ENCODE measurements at places on chromosomes 5 and 9.

DNA sequence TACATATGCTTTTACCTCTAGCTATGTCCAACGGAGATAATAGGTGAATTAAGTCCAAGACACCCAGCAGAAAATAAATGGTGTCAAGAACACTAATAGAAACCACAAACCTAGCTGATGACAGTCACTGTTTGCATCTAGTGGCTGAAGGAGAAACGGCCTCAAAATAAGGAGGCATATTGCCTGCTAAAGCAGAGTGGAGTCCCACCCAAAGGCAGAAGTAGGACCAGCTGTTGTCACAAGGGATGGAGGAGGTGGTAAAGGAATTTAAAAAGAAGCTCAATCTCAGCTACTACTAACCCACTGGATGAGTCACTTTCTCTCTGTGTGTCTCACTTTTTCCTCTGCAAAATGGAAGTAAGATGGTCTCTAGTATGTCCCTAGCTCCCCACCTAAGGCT, 224.3 kb downstream of the GRIA1 start:
- DNase-seq: no peak

- DNase-seq: peak; percentile 84
Observed at GRCh38 chr9:19161257-19162025, 34.1 kb upstream of the PLIN2 start.

GRCh38 chr9:124272979-124273378, 15.2 kb downstream of the NEK6 start:
- DNase-seq: no peak

DNA sequence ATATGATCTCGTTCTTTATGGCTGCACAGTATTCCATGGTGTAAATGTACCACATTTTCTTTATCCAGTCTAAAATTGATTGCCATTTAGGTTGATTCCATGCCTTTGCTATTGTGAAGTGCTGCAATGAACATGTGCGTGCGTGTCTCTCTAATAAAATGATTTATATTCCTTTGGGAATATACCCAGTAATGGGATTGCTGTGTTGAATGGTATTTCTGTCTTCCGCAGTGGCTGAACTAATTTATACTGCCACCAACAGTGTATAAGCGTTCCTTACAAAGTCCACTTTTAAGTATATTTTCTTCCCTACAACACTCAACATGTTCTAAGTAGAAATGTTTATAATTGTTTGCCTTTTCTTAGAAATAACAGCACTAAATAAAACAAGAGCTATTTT, 521.9 kb downstream of the DTWD2 start:
- DNase-seq: no peak

Measured in Caco-2 (cell line).